ENCODE measurements at places on chromosomes 11 and 22. TPM values are rescaled to one million over a fixed set of nuclear protein-coding genes. Genes with fewer than 3 reads are reported as not detected.

GRCh38 chr11:111400595-111400994 is 21.5 kb upstream of the POU2AF1 start:
- no peak for DNase-seq

GRCh38 chr11:75342966-75343870 is 8.2 kb downstream of the ARRB1 start:
- no peak for DNase-seq

DNA sequence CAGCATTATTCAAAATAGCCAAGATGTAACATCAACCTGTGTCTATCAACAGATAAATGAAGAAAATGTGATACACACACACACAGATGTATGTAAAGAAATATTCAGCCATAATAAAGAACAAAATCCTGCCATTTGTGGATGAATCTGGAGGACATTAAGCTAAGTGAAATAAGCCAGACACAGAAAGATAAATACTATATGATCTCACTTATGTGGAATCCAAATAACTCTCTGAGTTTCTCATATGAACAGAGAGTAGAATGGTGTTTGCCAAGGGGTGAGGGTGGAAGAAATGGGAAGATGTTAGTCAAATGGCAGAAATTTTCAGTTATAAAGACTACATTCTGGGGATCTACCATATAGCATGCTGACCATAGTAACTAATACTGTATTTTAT is 224.2 kb downstream of the GUCY1A2 start:
- no peak for DNase-seq

The MIOX gene
- 0.48 TPM for total RNA-seq

The APOA4 gene
- total RNA-seq = not detected

All from activated CD4-positive, alpha-beta memory T cell treated with anti-CD3 and anti-CD28 coated beads, Interleukin-2, amount 10 ng/mL, durations not matched to agents 7 days and 5 days (primary cell).